MCF 10A (cell line): ENCODE measurements at places on chromosomes 13 and 19.
A peak's percentile ranks its signal among the peaks of the same experiment; 100 is the strongest.

DNA sequence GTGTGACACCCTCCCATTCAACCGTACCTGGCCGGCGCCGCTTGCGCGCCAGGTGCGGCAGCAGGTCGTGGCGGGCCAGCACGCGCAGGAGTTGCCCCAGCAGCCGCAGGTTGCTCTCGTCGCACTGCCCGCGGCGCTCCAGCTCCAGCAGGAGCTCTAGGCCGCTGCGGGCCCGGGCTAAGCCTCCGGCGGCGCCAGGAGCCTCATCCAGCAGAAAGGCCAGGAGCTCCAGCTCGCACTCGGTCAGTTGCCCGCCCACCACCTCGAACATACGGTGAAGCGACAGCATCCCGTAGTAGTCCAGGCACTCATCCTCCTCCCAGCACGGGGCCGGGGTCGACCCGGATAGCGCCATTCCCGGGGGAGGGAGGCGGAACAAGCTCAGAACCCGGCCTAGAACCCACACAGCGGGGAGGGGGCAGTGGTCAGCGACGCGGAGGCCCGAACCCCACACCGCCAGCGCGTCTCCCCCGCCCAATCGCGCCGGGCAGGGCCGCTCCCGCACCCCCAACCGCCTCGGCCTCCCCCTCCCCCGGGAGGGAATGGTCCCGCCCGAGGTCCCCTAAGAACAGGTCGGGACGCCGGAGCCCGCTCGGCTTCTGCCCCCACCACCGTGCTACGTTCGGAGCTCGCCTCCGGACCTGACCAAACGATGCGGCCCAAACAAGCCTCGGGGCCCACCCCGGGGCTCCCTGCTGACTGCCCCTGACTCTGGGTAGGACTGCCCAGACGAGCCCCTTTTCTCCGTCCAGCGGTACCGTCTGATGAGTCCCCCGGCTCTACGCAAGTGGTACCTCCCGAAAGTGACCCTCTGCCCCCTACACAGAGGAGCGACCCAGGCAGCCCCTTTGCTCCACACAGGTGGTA lies 591 bp downstream of the DEDD2 start:
- peak; percentile 27 for DNase-seq

GRCh38 chr13:21849323-21849722 lies 178.4 kb downstream of the FGF9 start:
- DNase-seq = no peak

- peak; percentile 63 for DNase-seq
These were observed 24.2 kb upstream of the C1QTNF9B start for GRCh38 chr13:23921451-23921888.

DNA sequence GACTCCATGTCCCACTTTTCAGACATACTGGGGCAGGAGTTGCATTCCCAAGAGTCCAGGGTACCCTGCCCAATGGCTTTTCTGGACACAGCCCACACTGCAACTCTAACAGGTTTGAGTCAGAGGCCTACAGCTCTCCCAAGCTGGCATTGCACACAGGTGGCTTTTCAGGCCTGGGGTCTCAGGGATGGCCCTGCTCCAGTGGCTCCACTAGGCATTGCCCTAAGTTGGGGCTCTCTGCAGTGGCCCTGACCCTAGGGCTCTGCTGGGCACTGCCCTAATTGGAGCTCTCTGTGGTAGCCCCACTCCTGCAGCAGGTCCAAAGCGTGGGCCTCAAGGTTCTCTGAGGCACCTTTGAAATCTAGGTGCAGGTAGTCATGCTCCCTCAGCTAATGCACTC lies 408.8 kb downstream of the SUCLA2 start:
- no peak for DNase-seq

DNA sequence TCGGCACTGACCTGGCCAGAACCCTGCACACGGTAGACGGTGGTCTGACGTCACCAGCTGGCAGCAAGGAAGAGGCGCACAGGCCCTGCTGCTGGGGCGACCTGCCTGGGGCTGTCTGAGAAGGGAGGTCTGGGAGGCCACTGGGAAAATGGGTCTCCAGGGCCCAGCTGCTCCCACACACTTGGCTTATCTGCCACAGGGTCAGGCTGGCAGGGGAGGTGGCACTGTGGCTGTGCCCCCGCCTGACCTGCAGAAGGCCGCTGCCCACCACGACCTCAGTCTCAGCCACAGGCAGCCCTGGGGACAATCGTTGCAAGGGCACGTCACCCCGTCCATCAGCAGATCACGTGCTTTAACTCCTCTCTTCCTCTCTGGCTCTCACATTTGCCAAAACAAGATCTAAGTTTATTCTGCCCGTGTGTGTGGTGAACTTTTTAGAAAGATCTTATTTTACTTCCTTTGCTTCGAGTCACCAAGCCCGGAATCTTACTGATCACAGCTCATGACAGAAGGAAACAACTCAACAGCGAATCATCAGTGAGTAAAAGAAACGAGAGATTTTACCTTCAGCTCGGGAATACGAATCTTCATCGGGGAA lies 45.2 kb upstream of the RANBP3 start:
- DNase-seq = peak; percentile 10

DNA sequence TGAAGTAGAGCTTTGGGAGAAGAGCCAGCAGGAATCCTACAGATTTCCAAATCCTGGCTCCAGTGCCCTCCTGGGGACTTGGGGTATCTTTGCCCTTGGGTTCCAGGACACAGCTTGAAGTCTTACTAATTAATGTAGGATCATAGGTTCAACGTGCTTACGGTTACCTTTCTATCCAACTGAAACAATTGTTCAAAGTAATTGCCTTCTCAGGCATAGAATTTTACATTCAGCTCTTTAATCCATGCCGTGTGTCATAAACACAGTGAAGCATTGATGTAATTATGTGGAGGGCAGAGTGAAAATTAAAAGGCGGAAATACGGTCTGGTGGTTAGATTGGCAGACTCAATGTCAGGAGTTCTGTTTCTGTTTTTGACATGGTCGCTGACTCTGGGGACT lies 170.4 kb downstream of the COG6 start:
- DNase-seq = no peak

DNA sequence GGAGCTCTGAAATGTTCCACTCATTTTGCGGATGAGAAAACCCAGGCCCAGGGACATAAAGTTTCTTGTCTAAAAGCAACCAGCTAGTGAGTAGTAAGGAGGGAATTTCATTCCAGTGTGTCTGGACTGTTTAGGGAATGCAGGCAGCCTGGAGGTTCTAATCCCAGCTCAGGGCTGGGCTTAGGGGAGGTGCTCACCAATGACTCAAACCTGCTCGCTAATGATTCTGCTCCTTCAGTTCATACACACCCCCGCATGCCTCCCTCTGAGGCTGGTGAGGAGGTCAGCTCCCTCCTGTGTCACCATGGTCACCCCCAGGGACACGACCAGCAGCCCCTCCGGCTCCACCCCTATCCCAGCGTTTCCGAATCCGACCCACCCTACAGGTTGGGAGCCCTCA lies 34.6 kb downstream of the CYP4F2 start:
- no peak for DNase-seq

- no peak for DNase-seq
These were observed 8.4 kb downstream of the B3GNT3 start for GRCh38 chr19:17803264-17803896.

DNA sequence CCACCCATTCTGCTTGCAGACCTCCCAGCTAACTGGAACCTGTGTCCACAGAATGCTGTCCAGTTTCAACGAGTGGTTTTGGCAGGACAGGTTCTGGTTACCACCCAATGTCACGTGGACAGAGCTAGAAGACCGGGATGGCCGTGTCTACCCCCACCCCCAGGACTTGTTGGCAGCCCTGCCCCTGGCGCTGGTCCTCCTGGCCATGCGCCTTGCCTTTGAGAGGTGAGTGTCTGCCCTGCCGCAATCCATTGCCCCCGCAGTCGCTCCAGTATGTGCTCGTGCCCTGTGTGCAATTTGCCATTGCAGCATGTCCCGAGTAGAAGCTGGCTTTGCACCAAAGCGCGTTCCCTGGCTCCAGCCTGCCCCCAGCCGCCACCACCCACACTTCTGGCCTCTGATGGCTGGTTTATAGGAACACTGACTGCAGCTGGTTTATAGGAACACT lies 41.9 kb downstream of the CERS4 start:
- DNase-seq = peak; percentile 69
